Right renal cortex interstitium (tissue), 3 donors: ENCODE measurements at places on chromosomes 11 and 22. TPM values are rescaled to one million over a fixed set of nuclear protein-coding genes. Genes with fewer than 3 reads are reported as not detected.

The OR4S2 gene
- polyA plus RNA-seq: not detected

The C22orf31 gene
- polyA plus RNA-seq: 0.95 TPM

The MRGPRF gene
- 24.6 TPM for polyA plus RNA-seq

DNA sequence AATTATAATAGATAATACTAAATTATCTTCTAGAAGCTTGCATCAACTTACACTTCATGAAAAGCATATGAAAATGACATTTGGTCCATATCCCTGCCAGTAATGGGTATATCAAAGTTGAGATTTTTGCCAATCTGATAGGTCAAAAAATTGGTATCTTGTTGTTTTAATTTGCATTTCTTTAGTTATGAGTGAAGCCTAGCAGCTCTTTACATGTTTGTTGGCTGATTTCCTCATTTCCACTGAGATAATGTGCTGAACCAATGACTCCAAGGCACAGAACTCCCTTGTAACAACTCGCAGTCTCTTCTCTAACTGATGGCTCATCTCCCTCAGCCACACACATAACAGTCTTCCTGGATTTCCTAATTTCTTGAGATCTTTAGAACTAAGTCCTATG is 175.3 kb upstream of the SESN3 start:
- no peak for DNase-seq

DNA sequence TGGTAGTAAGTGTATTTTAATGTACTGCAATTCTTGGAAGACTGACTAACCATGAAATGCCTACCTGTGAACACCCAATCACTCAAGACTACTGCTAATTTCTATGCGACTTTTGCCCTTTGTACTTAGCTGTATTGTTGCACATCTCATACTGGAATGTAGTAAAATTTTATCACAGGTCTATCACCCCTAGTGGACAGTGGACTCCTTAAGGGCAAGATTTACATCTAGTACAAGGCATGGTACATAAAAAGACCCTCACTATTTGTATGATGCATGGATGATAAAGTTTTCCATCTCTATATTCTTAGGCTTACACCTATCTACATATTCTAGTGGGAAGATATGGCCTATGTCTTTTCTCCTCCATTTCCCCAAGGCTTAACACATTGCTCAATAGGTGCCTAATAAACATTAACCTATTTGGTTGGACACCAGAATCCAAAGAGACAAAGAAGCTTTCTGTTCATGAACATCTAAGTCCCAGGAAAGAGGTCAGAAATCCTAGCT is 26.1 kb downstream of the SERGEF start:
- no peak for DNase-seq
